ENCODE measurements at places on chromosomes 1 and 21.

GRCh38 chr21:28642891-28643290 lies 349.8 kb downstream of the LTN1 start:
- no peak for DNase-seq

DNA sequence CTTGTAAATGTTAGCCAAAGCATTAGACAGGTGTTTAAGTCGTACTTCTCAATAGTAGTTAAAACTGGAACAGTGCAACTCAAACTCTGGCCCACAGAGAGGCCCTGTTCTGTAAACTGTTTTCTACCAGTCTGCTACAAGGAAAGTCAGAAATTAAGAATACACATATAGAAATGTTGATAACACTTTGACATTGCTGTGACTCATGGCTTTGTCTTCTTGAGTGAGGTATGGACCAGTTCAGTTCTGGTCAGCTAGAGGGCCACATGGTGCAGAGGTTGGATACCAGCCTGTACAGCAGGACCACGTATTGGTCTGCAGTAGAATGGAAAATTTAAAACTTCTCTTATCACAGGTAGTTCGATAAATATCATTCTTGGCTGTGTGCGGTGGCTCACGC lies 22.3 kb downstream of the ZBTB8B start:
- no peak for DNase-seq

- no peak for DNase-seq
Observed at GRCh38 chr1:24961334-24961733, 31.3 kb upstream of the RUNX3 start.

DNA sequence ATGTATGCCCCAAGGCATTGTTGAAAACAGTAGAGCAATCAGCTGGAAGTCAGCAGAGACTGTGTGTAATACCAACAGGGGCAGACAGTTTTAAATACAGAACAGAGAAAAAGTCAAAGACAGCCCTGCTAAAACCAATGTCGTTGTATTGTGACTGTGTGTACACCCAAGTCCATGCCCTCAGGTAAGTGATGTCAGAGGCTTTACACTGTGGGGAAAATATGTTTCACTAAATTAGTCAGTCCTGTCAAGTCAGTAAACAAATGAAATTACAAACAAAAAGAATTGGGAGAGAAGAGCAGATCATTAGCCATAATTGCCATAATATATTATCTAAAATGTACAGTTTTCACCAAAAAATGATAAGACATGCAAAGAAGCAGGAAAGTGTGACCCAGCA lies 2.4 kb upstream of the CYP2J2 start:
- DNase-seq: no peak

GRCh38 chr1:35691080-35691479 lies 27.6 kb downstream of the C1orf216 start:
- DNase-seq: no peak

- no peak for DNase-seq
Observed at GRCh38 chr1:178196631-178197030, 102.7 kb downstream of the RASAL2 start.

DNA sequence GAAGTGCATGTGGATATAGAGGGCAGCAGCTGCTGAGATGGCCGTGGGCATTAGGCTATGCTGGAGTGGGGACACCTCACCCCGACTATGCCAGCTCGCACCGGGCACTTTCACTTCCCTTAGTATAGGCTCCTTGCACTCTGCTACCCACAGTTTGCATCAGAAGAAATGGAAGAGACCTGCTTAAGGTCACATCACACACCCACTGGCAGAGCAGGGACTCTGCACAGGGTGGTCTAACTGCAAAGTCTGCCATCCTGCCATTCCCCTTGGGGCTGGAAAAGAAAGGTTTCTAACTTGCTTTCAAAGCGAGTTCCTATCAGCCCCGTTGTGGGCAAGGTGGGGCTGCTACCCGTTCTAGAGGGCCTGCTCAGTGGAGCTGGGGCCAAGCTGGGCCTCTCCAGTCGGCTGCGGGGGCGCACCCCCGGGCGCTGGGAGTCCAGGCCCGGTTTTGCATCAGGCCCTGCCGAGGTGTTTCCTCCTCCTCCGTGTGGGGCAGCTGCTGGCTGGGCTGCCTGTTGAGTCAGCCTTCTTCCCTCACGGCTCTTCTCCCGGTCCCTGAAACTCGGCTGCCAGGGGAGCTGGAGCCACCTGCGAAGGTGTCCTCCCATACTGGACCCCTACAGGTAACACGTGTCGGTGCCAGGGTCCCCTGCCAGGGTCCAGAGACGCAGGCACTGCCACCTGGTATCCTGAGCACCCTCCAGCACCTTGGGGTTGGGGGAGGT lies at the start of gene SYTL1:
Gene SYTL1, plus strand, starts transcription at position 498 of the 728 bp plus-strand sequence. CDS start 3,313 bp downstream, outside the sequence.
- DNase-seq: peak; percentile 54

GRCh38 chr1:54350360-54350759 lies 55.8 kb downstream of the SSBP3 start:
- no peak for DNase-seq

GRCh38 chr1:90711696-90712095 lies 5.4 kb downstream of the BARHL2 start:
- no peak for DNase-seq

DNA sequence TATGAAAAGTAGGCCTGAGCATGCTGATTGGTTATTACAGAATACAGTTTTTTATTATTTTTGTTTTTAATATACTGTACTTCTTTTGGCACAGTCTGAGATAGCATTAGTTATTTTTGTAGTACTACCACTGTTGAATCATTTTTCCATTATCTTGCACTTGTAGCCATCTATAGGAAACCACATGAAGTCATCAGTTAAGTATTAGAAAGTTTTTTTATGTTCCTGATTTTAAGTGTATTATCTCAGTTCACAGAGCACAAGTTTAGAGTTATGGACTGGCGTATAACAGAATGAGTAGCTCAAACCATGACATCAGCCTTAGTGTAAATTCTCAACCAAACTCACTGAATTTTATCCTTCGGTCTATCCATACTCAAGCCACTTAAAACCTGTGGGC lies 22.8 kb downstream of the DHX9 start:
- no peak for DNase-seq

DNA sequence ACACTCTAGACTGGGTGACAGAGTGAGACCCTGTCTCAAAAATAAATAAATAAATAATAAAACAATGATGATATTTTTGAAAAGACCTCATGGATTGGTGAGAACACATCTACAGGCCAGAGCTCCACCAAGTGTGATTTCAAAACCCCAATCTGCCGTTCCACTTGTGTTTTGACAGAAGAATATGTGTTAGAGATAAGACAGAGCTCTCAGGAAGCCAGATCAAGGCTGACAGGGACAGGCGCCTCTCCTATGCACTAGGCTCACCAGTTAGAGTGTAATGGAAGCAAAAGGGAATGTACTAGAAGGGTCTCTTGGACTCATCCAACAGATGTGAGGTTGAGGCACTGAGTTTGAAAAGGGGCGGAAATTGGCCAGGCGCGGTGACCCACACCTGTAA lies 110.7 kb upstream of the ERRFI1 start:
- no peak for DNase-seq

DNA sequence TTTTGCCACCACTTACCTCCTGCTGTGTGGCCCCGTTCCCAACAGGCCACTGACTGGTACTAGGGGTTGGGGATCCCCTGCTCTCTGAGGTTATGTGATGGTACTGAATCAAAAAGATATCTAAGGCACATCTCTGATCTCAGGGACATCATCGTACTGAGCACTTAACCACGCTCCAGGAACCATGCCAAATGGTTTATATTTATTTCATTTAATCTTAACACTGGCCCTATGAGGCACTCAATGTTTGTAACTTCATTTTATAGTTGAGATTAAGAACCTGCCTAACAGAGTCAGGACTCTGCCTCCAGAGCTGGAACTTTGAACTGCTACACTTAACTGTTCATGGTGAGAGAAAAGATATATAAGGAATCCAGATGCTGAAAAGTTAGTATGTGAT lies 98.0 kb upstream of the HP1BP3 start:
- no peak for DNase-seq

GRCh38 chr21:37208741-37209225 lies 58.4 kb downstream of the VPS26C start:
- no peak for DNase-seq

- no peak for DNase-seq
Observed at GRCh38 chr1:232017057-232017456, 390.5 kb downstream of the DISC1 start.

DNA sequence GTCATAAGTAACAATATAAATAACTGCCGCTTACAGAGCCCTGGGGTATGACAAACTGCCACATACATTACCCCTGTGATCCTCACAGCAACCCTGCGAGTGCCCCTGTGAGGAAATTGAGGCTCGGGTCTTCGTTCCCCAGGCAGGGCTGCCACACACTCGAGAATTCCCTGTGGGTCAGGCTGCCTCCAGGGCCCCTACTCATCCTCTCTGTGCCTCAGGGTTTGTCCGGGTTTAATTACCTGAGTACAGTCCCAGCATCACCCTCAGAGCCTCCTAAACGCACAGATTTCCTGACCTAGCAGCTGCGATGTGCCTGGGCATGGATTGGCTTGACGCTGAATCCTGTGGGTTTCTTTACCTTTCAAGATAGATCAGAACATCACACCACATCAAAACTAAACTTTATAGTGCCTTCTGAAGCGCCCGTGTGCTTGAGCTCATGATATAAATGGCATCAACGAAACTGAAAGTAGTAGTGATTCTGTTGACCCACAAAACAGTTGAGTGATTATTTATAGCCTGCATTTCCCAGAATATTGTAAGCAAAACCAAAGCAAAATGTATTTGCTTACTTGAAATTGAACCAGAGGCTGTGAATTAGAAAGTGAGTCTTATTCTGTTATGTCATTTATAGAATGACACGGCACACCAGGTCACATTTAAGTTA lies 14.0 kb downstream of the SLC37A1 start:
- DNase-seq: peak; percentile 54

GRCh38 chr1:15957221-15958095 lies 18.4 kb downstream of the ZBTB17 start:
- no peak for DNase-seq

DNA sequence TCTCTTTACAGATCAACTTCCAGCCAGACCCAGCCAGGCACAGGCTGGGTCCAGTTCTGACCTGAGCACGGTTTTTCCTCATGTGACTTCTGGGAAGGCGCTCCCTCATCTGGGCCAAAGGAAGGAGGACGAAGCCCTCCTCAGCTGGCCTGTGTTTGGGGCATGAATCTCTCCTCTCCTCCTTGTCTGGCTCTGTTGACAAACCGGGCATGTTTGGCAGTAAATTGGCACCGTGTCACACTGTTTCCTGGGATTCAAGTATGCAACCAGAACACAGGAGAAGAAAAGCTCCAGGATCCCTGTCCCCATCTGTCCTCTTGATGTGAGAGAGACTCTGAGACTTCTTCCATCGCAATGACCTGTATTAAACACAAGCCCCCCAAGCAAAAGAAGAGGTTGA lies 18.3 kb downstream of the NECAP2 start:
- no peak for DNase-seq

DNA sequence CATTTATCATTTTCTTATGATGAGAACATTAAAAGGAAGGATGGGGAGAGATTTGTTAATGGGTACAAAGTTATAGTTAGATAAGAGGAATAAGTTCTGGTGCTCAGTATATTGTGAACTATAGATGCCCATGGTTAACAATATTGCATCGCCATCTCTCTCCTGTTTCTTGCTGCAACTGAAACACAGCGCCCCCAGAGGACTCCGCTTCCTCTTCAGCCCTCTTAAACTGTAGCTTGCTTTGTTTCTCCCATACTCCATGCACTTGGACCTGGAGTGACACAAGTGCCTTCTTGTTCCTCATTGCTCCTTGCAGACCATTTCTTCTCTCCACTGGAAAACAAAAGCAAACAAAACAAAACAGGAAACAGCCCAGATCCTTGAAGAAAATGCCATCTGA lies 70.1 kb upstream of the NTPCR start:
- DNase-seq: no peak

DNA sequence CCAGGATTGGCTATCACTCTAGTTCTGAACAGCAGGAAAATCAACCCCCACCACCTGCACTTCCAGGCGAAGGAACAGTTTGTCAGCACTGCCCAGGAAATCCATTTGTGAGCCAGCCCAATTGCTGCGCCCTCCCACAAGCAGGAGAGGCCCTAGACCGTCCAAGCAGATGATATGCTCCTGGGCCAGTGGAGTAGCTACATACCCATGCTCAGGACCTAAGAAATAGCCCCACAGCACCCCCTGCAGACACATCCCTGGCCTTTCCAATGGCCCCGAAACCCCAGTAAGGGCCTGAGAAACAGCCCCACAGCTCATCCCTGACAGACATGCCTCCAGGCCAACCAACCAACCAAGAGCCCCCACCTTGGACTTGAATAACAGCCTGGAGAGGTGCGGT lies 111.5 kb upstream of the ZC3H11B start:
- no peak for DNase-seq

DNA sequence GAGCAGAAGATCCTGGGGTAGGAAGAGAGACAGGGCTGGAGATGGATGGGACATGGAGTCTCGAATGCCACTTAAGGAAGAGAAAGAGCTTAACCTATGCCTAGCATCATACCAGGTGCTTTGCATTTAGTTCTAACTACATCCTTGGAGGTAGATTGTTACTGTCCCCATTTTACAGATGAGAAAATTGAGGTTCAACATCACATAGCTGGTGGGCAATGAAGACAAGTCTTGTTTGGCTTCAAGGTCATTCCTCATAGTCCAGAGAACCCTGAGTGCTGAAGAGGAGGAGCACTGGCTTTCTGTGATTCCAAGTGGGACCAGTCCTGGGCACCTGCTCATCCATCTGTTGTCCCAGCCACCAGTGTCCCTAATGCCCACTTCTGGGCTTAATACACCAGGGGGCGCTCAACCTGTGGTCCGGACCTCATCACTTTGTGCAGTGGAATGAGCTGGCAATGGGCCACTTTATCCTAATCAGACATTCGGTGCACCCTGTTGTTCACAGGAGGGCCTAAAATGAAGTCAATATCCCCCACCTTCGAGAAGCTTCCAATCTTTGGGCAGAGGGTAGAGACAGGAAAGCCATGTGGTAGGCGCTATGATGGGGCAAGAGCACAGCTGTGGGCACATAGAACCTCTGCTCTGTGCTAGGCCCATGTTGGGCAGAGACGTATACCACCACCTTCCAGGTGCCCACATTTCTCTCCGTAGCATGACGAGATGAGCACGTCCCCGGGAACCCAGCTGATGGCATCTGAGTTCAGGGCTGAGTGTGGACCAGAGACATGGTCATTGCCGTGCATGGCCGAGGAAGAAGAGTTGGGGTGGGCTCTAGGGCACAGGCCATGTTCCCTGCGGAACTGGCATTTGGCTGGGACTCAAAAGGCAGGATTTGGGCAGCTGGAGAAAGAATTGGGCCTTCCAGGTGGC lies 9.2 kb downstream of the RPS6KA1 start:
- peak; percentile 56 for DNase-seq
